NCI-H774 (cell line): ENCODE measurements at places on chromosomes 4 and X.

- no peak for DNase-seq
Measured at GRCh38 chr4:1603413-1604135, 80.5 kb downstream of the FAM53A start.

- DNase-seq: no peak
Measured at GRCh38 chr4:141352909-141353525, 132.3 kb downstream of the ZNF330 start.

DNA sequence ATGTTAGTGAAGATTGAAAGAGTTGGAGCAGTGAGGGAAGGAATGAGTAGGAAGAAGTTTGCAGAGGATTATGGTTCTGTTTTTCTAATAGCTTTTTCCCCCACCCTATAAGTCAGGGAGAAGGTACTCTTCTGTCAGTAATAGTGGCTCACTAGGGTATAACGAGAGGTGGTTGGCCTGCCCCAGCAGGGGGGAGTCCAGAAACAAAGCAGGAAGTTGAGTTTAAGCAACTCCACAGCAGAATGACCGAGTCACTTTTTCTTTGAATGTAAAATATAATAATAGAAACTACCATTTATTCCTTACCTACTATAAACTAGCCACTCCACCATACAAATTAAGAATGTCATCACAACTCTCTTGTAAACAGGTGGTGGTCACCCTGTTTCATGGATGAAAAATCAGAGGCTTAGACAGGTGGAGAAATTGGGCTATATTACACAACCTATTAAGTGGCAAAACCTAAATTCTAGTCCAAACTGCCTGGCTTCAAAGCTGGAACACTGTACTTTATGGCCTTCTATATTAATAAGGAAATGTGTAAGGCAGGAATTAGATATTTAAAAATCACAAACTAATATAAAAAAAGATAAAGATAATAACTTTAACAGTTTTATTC lies 21.9 kb downstream of the AP1AR start:
- DNase-seq: no peak

DNA sequence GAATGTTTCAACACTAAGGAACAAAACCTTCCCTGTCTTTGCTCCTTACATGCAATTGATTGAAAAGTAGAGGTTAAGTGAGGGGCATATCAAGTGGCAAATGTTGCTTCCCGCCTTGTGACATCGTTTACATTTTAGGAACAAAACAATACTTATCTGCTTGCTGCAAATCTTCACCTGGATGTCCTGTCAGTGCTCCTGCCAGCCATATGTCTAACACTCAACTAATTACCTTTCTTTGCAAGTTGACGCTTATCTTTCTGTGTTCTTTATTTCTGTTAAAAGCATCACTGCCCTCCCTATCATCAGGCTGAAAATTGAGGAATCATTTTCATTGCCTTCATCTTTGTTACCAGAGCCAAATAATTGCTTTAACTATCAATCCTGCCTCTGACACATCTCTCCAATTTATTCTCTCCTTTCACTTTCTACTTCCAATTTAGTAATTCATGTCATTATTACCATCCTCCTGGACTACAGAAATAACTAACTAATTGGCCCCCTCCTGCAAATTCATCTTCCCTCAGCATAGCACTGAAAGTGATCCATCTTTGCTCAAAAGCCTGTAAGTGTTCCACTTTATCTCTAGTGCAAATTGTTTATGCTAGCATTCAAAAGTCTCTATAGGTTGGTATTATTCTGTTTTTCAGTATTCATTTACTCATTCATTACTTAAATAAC lies 298.7 kb upstream of the ATOH1 start:
- DNase-seq: no peak

DNA sequence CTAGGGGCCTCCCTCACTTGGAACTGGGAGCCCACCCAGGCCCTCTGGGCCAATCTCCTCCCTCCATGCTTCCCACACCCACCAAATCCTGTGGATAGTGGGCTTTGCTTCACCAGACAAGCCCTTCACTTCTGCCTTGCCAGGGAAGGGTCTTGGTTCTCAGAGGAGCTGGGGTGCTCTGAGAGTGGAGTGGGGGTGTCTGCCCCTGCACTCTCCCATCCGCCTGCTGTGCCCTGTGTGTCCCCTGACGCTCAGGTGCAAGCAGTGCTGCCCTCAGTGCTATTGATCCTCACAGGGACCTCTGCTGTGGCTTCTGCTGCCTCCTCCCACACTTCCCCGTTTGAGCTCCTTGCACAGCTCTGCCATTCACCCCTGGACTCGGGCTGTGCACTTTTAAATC lies 117.3 kb upstream of the NKX1-1 start:
- DNase-seq: no peak

- DNase-seq: no peak
Measured at GRCh38 chrX:153238361-153238760, 59.3 kb downstream of the MAGEA1 start.

DNA sequence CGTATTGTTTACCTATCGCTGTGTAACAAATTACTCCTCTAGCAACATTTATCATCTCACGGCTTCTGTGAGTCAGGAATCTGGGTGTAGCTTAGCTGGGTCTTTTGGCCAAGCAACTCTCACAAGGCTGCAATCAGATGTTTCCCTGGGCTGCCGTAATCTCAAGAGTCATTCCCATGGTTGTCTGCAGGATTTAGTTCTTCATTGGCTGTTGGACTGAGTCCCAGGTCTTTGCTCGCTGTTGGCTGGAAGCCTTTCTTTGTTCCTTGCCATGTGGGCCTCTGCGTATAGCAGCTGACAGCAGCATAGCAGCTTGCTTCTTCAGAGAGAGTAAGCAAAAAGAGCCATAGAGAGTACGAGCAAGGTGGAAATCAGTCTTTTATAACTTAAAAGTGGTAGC lies 16.8 kb downstream of the POLR2B start:
- no peak for DNase-seq

GRCh38 chr4:28822163-28822562 lies 1898.0 kb upstream of the PCDH7 start:
- no peak for DNase-seq
